Mesenteric fat pad (tissue), 1 donor: ENCODE measurements at places on chromosomes 6 and 20. TPM values are rescaled to one million over a fixed set of nuclear protein-coding genes. Genes with fewer than 3 reads are reported as not detected.

Gene NCR2
- not detected for total RNA-seq

Gene CRIP3
- 0.58 TPM for total RNA-seq

Gene CEP250
- total RNA-seq: 19.3 TPM

Gene FAM217A
- total RNA-seq: not detected

Gene OTOR
- not detected for total RNA-seq

Gene TCF21
- total RNA-seq: 5.2 TPM

Gene SLC35D3
- not detected for total RNA-seq

Gene UBD
- total RNA-seq: not detected

Gene PBX2
- total RNA-seq: 51.5 TPM

Gene CRISP3
- not detected for total RNA-seq

Gene ECT2L
- total RNA-seq: not detected

Gene TCF15
- 7.0 TPM for total RNA-seq

Gene KIF6
- total RNA-seq: 0.26 TPM

Gene FNDC1
- total RNA-seq: 1.2 TPM

Gene MEI4
- total RNA-seq: not detected

Gene TGM2
- total RNA-seq: 131 TPM

Gene ZFP57
- not detected for total RNA-seq

Gene ZSCAN23
- total RNA-seq: 1.5 TPM
